Mesenteric fat pad (tissue), 1 donor: ENCODE measurements at places on chromosomes 13 and 19. TPM values are rescaled to one million over a fixed set of nuclear protein-coding genes. Genes with fewer than 3 reads are reported as not detected.

GRCh38 chr13:108895220-108895704, 265.9 kb downstream of the MYO16 start:
- DNase-seq: no peak

GRCh38 chr13:29564818-29565217, 30.7 kb downstream of the SLC7A1 start:
- DNase-seq: no peak

DNA sequence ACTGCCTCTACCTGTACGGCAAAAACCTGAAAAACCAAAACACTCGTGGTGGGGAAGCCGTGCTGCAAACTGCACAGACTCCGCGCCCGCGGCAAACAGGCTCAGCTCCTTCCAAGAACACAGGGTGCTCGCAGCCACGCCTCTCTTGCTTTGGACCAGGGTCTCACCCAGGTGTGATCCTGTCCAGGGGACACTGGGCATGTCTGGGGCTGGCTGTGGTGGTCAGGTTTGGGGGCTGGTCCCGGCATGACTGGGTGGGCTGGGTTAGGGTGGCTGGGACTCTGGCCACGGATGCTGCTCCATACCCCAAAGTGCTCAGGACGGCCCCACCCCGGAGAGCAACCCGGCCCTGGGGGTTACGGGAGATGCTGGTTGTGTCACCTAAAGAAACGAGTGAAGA, 13.9 kb downstream of the GPX4 start:
- DNase-seq: no peak

GRCh38 chr13:30915691-30916541, 9.8 kb downstream of the MEDAG start:
- DNase-seq: no peak

Gene SKA3
- total RNA-seq: not detected

Gene FGF21
- total RNA-seq: not detected

DNA sequence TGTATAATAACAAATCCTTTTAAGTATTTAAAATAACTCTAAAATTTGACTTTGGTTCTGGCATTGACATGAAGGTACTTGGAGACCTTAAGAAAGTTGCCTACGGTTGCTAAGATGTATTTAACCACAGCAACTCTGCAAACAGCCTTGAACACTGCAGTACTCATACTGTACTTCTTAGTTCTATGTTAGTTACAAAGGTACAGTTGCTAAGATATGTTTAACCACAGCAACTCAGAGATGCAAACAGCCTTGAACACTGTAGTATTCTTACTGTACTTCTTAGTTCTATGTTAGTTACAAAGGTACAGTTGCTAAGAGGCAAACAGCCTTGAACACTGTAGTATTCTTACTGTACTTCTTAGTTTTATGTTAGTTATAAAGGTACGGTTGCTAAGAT, 268.3 kb upstream of the MIR17HG start:
- no peak for DNase-seq

Gene LINGO3
- total RNA-seq: not detected

GRCh38 chr13:29567411-29567810, 28.1 kb downstream of the SLC7A1 start:
- DNase-seq: no peak

DNA sequence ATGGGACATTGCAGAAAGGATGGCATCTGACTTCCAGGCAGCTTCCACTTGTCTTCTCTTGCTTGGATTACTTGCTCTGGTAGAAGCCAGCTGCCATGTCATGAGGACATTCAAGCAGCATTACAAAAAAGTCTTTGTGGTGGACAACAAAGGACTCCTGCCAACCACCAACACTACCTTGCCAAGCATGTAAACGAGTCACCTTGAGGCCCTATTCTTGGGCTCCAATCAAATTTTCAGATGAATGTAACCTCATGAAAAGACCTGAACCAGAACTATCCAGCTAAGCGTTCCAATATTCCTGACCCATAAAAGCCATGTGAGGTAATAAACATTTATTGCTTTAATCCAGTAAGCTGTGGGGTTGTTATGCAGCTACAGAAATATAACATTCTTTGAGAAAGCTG, 12.5 kb downstream of the PROSER1 start:
- DNase-seq: no peak
